IPS DF 6.9 (cell line): ENCODE measurements at places on chromosomes 7 and 10.

- DNase-seq: no peak
Measured at GRCh38 chr10:91556691-91557566, 75.9 kb downstream of the PPP1R3C start.

DNA sequence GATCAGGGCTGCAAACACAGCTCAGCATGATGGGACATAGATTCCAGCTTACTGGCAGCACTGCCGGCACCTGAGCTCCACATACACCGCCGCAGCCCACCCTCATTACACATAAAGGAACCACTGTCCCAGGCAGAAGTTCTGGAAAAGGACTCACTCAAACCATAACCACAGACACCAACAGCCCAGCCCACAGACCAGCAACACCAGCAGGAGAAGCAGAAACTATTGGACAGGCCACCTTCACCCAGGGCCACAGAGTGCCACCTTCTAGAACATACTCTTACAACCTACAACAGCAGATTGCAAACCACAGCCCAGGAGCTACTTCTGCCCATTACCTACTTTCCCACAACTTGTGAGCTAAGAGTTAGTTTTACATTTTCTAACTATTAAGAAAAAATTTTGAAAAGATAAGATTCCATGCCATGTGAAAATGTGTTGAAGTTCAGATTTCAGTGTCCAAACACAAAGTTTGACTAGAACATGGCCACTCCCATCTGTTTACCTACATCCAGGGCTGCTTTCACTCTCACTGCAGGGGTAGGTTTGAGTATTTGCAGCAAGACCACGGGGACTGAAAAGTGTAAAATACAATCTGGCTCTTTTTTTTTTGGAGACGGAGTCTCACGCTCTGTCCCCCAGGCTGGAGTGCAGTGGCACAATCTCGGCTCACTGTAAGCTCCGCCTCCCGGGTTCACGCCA, 153.0 kb downstream of the TNS3 start:
- no peak for DNase-seq

DNA sequence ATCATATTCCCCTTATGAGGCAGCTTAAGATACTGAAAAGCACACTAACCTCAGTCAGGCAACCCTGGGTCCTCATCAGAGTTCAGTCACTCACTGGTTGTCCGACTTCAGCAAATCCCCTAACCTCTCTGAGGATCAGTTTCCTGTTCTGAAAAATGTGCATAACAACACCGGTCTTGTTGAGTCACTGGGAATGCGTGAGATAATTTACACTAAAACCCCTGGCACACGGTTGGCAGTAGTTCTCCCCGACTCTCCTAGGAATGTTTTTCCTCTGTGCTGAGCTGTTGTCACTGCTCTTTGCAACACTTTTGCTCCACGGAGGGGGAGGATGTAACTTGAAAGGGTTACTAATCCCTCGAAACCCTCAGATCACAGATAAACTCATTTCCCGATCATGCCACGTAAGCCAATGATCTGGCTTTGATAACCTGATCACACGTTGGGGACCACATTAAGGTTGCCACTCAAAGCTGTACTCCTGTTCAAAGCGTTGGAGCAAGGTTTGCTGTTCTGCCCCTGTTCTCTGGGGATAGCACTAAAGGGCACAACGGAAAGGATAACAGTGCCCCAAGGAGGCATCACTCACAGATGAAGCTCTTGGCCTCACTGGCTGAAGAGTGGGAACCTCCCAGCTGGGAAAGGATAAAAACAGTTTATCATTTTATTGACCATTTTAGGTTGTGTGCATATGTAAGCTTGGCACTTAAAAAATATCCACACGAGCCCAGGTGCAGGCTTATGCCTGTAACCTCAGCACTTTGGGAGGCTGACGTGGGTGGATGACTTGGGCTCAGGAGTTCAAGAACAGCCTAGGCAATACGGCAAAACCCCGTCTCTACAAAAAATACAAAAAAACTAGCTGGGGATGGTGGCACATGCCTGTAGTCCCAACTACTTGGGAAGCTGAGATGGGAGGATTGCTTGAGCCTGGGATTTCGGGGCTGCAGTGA, 5.0 kb upstream of the RBM17 start:
- DNase-seq: no peak

DNA sequence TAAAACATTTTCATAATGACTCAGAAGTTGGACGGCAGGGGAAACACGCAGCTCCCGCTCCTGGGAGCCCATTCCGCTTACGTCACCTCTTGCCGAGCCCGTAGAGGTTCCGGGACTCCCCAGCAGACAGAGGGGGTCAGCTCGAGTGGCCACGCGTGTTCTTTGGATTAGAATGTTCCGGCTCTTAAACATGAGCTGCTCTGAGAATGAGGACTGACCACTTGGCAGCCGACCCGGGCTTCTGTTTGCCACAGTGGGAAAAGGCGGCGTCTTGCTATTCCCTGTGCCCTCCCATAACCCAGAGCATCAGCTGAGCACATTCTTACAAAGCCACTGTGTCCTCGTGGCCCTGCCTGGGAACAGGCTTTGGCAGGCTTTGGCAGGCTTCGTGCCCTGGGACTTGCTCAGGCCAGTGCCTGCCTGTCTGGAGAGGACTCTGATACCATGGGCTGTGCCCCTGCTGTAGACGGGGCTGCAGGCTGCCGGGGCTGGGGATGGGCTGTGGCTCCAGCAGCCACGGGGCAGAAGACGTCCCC, 40.1 kb downstream of the PFKP start:
- no peak for DNase-seq

GRCh38 chr7:150736864-150737263, 354 bp upstream of the GIMAP5 start:
- no peak for DNase-seq

- no peak for DNase-seq
Measured at GRCh38 chr7:92729751-92730150, 106.6 kb downstream of the CDK6 start.
